Hypothalamus (tissue), 51 donors: ENCODE measurements at places on chromosomes 13 and 19.
A peak's percentile ranks its signal among the peaks of the same experiment; 100 is the strongest.

DNA sequence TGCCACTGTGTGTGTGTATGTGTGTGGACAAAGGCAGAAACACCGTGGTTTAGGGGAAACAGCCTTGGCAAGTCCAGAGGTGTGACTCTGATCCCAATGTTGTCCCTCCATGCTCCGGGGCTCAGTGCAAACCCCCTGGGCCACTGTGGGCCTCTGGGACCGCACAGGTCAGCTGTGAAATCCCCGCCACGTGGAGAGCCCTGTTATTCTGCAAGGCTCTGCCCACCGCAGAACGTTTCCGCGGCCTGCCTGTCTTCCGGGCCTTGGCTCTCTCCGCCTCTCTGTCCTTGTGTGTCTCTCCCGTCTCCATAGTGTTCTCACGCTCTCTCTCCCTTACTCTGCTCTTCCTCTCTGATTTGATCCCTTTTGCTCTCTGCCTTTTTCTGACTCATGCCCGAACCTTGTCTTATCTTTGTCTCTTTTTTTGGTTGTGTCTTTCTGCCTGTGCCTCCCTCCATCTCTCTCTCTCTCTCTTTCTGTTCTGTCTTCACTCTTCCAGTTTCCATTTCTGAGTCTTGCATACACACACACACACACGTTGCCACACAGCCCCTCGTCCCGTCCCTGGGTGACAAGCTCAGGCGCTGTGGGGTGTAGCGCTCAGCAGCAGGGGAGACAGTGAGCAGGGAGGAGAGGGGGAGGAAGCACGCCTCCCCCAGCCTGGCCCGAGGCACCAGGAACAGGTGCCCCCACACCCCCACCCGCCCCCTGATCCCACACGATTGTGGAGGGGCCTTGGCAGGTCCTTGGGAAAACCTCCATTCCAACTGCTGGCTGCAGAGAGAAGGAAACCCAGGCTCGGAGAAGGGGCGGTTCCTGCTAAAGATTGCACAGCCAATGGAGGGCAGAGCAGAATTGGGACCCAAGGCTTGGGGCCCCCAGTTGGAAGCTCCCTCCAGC, 3.0 kb downstream of the TTYH1 start:
- DNase-seq = peak; percentile 68

DNA sequence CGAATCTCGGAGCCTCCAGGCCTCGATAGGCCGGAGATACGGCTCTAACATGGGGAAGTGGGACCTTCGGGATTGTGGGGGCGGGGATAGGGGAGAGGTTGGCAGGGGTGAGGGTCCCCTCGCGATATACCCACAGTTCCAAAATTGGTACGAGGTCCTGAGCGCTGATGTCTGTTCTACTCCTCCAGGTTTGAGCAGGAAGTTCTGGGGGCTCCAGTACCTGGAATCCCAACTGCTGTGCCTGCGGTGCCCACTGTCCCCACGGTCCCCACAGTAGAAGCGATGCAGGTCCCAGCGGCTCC, 447 bp downstream of the RBM42 start:
- DNase-seq = no peak

GRCh38 chr13:101959016-101959415, 442.8 kb downstream of the FGF14 start:
- no peak for DNase-seq

GRCh38 chr13:34657716-34658115, 284.4 kb upstream of the NBEA start:
- DNase-seq = no peak

- peak; percentile 8 for DNase-seq
Measured at GRCh38 chr13:96091164-96092117, 1.5 kb downstream of the HS6ST3 start.

GRCh38 chr13:25286308-25286968, 850 bp downstream of the MTMR6 start:
- no peak for DNase-seq

- no peak for DNase-seq
Measured at GRCh38 chr13:41917641-41918040, 43.3 kb downstream of the VWA8 start.

DNA sequence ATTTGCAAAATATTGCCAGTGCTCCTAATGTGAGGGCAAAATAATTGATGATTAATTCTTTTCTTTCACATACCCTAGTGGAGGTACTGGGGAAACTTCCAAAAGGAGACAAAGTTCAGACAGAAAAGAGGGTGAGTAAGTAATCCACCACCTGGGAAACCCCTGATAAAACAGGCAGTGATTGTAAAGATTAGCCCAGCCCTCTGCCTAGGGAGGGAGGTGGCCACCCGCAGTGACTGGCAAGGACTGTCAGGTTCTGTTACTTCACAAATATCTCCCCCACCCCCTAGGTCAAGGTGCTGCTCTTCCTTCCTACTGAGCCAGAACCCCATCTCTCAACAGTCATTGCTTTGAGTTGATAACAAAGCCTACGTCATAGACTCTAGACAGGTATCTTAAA, 239.7 kb downstream of the DNAJC15 start:
- no peak for DNase-seq

- no peak for DNase-seq
Measured at GRCh38 chr19:2394442-2395292, 32.7 kb downstream of the TIMM13 start.

DNA sequence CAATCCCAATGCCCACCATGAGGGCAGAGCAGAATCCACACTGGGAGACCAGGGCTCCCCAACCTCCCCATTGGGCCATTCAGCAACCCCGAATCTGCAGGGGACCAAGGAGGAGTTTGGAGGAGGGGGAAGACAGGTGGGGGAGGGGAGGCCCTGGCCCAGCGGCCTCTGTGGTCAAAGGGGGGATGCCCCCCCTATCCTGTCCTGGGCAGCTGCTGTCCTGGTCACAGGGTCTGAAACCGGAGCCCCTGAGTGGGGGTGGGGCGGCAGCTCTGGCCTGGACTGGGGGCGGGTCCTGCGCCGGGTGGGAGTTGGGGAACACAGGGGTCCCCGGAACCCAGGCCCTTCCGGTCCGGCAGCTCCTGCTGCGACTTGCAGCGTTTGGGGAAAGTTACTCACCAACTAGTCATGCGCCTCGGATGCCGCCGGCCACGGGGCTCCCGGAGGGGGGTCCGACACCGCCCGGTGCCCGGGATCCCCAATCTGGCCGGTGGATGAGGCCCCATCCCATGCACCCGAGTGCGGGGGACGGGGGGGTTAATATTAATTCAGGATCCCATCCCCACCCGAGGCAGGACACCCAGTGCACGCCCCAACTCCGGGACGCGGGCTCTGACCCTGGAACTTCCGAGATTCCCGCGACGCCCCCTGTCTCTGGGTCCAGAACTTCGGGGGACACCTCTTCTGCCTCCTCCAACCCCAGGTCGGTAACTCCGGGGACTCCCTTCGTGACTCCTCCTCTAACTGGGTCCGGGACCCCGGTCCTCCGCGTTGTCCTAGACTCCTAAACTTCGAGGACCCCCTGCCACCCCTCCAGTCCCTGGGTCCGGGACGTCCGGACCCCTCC, 872 bp downstream of the HOMER3 start:
- DNase-seq = peak; percentile 51

GRCh38 chr13:111971891-111972780, 94.8 kb upstream of the SOX1 start:
- DNase-seq = no peak

DNA sequence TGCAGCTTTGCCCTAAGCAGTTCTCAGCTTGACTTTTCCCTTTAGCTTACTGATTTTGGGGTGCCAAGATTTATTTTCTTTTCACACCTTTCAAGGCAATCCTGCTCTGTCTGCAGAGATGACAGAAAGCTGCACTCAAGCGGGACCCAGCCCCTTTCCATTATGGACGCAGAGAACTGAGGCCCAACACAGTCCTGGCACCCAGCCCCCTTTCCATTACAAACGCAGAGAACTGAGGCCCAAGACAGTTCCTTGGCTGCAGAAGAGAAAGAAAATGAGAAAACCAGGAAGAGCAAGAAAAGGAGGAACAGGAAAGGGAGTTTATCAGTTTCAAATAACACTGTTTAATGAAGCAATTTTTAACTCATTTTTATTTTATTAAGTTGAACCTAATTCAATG, 36.8 kb upstream of the ATP11A start:
- DNase-seq = no peak

DNA sequence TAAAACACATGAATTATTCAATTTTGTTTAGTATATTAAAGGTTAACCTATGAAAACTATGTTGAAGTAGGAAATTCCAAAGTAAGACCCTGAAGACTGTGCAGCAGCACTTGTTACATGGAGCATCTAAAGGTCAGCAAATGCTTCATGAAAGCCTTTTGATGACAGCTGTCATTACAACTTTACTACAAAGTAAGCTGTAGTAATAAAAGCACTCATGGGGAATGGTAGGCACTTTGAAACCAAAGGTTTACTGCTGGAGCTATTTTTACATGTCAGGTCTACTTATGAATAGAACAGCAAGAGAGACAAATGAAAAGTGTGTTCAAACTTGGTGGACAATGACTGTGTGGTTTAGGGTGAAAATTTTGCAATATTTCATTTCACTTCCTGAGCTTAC, 672.5 kb upstream of the PCDH20 start:
- DNase-seq = no peak

DNA sequence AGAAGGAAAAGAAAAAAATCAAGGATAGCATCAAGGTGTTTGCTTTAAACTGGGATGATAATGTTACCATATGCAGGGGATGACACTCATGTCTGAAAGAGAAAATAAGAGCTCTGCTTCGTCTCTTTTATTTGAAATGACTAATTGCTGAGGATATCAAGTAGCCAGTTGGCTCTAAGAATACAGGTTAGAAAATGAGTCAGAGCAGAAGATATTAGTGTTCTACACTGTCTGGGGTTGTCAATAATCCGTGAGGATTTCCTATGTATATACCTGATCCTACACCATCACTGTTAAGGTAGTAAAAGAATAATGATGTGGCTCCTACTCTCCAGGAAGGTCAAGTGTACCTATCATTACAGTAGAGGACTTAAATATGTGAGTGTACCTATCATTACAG, 562.5 kb downstream of the GPC6 start:
- DNase-seq = no peak

DNA sequence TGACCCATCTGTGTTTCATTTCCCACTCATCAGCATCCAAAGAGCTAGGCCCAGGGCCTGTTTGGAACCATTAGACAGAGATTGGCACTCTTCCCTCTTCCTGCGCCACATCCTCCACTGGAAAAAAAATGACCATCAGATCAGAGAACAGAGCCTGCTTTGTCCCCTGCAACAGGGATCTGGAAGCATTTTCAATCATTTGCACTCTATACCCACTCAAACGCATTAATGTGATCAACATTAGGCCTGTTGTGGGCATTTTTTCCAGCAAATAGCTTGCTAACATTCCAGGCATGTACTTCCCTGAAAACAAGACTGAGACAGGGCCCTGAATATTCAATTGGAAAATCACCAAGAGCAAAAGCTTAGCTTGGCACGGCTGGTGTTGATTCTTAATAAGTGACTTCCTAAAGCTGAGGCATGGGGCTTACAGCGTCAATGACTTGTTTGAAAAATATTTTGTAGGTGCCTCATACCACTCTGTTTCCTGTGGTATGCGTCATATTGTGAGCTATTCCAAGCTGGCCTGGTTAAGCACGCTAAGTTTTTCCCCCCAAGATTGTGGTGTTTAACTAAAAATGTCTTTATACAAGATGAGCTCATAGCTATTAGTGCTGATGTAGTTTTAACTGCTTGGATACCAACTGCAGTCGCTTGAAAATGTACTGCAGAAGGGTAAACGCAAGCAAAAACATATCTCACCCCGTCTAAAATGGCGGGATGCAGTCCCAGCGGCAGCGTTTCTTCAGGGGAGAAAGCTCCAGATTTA, 404.4 kb downstream of the SPRY2 start:
- peak; percentile 31 for DNase-seq

GRCh38 chr13:36950920-36951319, 30.9 kb upstream of the SMAD9 start:
- DNase-seq = no peak

GRCh38 chr13:38366954-38367645, 17.4 kb downstream of the UFM1 start:
- no peak for DNase-seq

GRCh38 chr13:32471187-32471922, 43.4 kb upstream of the N4BP2L1 start:
- peak; percentile 20 for DNase-seq
